Mucosa of gallbladder (tissue), 1 donor: ENCODE measurements at places on chromosomes 5 and 9. TPM values are rescaled to one million over a fixed set of nuclear protein-coding genes. Genes with fewer than 3 reads are reported as not detected.

GRCh38 chr5:34790069-34790468 is 48.9 kb upstream of the TTC23L start:
- no peak for DNase-seq

The OR1J1 gene
- not detected for total RNA-seq

The SHISAL2B gene
- not detected for total RNA-seq

DNA sequence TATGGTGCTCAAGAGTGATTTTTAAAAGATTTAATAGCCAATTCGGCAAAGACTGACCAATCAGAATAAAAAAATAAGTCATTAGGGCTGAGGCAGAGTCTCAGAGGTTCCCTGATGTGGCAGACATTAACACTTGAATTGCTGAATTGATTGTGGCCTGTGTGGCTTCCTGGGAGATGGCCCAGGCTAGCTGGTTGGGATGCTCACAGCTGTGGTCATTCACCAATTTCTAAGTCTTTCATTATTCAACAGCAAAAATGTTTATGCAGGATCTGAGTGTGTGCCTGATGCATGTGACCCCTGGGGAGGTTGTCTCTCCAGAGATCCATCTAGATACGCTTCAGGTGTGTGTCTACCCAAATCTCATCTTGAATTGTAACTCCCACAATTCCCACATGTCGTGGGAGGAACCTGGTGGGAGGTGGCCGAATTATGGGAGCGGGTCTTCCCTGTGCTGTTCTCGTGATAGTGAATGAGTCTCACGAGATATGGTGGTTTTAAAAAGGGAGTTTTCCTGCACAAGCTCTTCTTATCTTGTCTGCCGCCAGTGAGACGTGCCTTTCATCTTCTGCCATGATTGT is 632.6 kb upstream of the SEMA6A start:
- no peak for DNase-seq

DNA sequence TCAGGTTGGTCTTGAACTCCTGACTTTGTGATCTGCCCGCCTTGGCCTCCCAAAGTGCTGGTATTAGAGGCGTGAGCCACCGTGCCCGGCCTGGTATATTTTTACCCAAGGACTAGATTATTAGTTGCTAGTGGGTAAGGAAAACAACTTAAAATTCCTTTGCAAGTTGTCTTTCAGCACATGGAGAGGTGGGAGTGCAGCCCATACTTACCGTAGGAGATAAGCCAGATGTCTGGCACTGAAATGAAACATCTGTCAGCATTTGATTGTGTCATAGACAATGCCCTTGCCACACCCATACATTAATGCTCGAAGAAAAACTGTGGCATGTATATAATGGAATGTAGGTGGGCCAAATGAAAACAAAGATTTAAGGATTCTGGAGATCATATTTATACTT is 36.6 kb upstream of the ANKH start:
- DNase-seq: no peak

The CNTNAP3 gene
- total RNA-seq: 1.6 TPM

GRCh38 chr5:62680121-62680520 is 101.5 kb downstream of the LRRC70 start:
- no peak for DNase-seq

The FABP6 gene
- not detected for total RNA-seq

DNA sequence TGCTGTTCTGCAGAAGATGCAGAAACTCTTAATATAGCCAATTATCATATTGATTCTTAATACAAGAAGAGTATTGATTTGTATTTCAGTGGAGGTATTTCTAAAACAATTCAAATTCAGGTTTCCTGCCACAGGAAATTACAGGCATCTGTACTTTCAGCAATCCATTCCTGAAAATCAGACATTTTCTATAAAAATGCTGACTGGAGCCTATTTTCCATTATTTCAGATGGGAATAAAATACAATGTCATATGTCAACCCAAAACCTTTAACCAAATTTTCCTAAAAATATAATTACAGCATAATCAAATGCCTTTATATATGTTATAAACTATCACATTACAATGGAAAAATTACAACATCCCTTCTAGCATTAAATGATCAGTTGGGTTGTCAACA is 131.5 kb downstream of the MELK start:
- no peak for DNase-seq

DNA sequence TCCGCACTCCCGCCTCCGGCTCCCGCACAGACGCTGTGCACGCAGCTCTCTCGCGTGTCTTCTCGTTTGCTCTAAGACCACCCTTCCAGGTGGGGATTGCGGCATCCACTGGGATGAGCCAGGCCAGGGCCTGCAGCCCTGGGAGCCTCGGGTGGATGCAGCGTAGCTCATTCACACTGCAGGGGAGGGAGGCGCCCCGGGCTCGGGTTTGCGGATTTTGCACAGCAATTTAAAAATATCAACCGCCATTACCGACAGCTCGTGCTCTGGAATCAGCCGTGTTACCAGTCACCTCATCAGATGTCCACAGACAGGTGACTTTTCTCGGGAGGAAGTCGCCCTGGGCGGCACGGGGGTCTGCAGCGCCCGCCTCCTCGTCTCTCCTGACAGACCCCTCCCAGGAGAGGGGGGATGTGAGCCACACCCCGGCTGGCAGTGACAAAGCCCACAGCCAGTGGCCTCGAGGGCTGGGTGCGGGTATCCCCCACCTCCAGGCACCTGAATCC is 20.8 kb upstream of the SLC6A3 start:
- DNase-seq: no peak

DNA sequence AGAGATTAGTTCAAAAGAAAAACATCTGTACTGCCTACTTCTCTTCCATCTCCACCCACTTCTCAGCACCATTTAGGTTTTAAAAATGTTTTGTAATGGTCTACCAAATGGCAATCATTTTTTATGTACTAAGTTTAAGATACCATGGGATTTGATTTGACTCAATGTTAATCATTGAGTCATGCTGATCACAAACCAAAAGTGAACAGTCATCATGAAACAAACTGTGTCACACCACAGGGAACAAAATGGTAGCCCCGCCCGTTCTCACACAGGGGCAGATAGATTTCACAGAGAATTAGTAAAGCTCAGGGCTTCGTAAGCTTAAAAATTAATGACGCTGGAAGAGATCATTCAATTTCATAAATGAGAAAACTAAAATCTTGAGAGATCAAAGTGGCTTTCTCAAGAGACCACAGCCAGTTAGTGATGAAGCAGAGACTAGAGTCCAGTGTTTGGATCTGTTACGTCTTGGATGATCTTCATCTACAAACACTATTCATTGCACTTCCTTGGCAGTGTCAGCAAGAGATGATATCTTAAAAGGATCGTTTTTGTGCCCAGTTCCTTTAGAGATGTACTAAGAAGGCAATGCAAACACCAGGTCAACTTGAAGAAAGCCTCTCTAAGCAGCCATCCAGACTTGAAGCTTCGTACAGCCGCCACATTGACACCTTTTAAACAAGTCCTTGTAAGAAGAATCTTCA is 33.9 kb upstream of the TRIO start:
- no peak for DNase-seq

The NEURL1B gene
- 27.9 TPM for total RNA-seq

The TICAM2 gene
- 3.3 TPM for total RNA-seq

DNA sequence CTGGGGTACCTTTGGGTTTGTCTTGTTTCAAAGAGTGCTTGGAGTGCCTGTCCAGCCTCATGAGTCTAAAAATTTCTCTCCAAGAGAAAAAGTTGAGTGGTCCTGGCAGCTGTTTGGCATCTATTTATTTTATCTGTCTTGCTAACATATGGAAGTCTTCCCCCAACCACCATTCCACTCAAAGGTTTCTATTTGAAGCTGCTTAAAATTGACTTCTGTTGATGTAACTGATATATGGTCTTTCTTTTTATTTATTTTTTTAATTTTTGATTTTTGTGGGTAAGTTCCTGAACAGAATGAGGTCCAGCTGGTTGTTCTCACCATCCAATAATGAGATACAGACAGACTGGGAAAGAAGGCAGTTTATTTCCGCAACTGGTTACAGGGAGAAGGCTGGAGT is 178.7 kb upstream of the SGCD start:
- no peak for DNase-seq
